ENCODE measurements at places on chromosomes 1 and 21. TPM values are rescaled to one million over a fixed set of nuclear protein-coding genes. Genes with fewer than 3 reads are reported as not detected.

The LGR6 gene
- not detected for total RNA-seq

The SLAMF9 gene
- total RNA-seq = not detected

The RIMS3 gene
- 3.1 TPM for total RNA-seq

The KIRREL1 gene
- total RNA-seq = 45.4 TPM

The CACHD1 gene
- total RNA-seq = 18.5 TPM

The DMRTA2 gene
- 3.1 TPM for total RNA-seq

The CLCA2 gene
- not detected for total RNA-seq

The FALEC gene
- total RNA-seq = 0.63 TPM

The ADCY10 gene
- total RNA-seq = 1.3 TPM

The VHLL gene
- total RNA-seq = not detected

The SIK1 gene
- 69.4 TPM for total RNA-seq

The MAGOH gene
- total RNA-seq = 74.2 TPM

The ATP6V1G3 gene
- total RNA-seq = 4.7 TPM

The PDZK1 gene
- total RNA-seq = 90.2 TPM
